CD4-positive, alpha-beta T cell treated with Interleukin-21 for 1 hour (primary cell): ENCODE measurements at places on chromosomes 1 and 21.

DNA sequence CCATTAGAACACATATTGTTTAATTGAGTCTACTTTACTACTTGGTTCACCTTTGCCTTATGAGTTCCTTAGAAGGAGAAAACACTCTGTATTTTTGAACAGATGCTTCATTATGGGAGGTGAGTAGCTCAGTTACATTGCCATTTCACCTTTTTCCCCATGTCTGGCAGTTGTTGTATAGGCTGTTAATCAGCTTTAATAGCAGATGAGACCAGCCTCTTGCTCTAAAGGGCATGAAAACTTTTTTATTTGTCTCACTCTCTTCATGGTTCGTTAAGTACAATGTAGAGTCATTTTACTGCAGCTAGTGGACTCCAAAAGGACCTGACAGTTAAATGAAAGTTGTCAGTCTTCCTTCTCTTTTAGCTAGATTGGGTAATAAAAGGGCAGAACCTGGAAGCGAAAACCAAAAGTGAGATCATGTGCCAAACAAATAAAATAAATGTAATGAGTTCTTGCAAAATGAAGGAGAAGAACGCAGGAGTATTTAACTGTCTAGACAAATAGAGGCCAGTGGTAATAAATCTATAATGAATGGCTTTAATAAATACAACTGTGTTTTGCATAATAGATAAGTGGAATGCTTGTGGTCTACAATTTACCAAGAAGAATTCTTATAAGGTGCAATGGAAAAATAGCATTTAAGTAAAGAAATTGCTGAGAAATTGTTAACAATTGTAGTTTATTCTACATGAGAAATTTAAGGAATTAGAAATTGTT, 180.0 kb upstream of the NEGR1 start:
- no peak for DNase-seq

- DNase-seq: no peak
Measured at GRCh38 chr1:235441159-235441685, 63.0 kb downstream of the B3GALNT2 start.

DNA sequence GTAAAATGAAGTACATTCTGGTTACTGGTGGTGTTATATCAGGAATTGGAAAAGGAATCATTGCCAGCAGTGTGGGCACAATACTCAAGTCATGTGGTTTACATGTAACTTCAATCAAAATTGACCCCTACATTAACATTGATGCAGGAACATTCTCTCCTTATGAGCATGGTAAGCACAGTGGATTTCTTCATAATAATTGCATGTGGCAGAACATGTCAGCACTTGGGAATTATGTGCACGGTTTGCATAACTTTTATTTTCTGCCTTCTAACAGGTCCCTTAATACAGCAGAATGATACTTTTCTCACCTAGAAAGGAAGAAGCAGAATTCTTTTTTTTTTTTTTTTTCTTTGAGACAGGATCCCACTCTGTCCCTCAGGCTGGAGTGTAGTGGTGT, 3.8 kb downstream of the CTPS1 start:
- no peak for DNase-seq

GRCh38 chr1:19648689-19649088, 4.6 kb downstream of the NBL1 start:
- DNase-seq: no peak

DNA sequence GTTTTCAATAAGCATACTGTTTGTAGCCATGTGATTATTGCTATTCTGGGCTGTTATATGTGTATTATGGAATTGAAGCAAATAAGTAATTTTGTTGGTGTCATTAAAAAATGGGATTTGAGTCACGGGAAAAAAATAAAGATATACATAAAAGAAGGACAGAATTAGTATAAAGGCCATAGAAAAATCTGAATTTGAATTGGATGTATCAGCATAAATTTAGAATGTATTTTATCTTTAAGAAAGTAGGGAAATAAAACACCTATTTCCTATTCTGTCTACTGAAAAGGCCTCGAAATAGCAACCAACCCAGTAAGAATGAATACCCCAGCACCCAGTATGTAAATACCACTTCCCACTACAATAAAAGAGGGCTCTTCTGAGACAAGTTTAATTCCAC, 185.9 kb downstream of the SLC45A1 start:
- DNase-seq: no peak

GRCh38 chr1:39955547-39956539, 898 bp downstream of the MFSD2A start:
- DNase-seq: peak; percentile 42

GRCh38 chr1:34759503-34760357, at the start of gene GJB4:
TSS of gene GJB4 (plus strand) at chr1:34759740. CDS start at chr1:34761255, 1,515 bp downstream.
- no peak for DNase-seq

- no peak for DNase-seq
Measured at GRCh38 chr1:17922833-17923232, 167.7 kb downstream of the ACTL8 start.

- no peak for DNase-seq
Measured at GRCh38 chr1:165683848-165684485, 14.4 kb downstream of the ALDH9A1 start.

DNA sequence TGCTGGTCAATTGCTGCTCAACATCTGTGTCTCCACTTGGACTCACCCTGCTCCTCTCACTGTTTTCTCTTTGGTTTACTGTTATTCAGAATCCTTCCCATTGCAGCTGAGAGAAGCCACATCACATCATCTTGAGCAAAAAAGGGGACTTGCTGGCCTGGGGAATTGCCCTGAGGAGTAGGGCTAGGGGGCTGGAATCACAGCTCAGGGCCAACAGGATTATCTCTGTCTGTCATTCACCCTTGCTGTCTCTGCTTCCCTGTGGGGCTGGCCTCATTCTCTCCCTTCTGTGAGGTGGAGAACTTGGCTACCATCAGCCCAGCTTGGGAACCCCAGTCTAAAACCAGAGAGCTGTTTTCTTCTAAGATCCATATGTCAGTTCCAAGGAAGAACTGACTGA, 140.7 kb upstream of the WNT4 start:
- no peak for DNase-seq

DNA sequence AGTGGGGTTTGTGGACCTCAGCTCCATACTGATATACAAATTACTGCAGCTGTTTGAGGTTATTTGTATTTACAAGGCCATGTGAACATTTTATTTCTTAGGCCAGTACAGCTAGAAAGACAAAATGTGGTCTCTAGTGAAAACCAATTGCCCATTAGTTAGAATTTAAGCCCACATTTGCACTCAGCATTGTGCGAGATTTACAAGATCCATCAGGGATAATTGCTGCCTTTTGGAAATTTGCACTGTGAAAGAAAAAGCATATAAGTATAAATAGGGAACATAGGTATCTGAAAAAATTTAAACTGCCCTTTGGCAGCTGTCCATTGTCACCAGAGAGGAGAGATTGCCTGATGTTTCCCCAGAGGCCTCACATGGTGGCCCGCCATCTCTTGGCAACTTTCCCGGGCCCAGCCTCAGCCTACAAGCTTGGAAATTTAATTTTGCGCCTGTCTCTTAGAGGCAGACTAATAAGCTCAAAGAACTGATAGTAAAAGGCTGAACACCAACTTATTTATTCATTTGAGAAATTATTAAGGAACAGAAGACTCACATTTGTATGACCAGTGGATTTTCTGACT, 120.7 kb downstream of the MAP3K21 start:
- DNase-seq: no peak

DNA sequence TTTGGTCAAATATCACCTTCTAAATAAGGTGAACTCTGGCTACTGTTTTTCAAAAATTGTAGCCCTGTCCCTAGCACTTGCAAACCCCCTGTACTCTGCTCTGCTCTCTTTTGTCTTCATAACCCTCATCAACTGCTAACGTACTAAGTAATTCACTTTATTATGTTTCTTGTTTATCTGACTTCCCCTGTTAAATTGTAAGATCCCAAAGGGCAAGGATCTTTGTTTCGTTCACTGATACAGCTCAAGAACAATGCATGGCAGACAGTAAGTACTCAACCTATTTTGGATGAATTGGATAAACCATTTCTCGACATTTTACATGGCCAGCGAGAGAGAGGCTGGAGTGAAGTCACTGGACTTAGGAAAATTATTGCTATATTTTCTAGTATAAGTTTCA, 46.9 kb downstream of the ATP5PF start:
- DNase-seq: no peak

- DNase-seq: no peak
Measured at GRCh38 chr1:156475568-156476500, 24.7 kb downstream of the MEF2D start.

DNA sequence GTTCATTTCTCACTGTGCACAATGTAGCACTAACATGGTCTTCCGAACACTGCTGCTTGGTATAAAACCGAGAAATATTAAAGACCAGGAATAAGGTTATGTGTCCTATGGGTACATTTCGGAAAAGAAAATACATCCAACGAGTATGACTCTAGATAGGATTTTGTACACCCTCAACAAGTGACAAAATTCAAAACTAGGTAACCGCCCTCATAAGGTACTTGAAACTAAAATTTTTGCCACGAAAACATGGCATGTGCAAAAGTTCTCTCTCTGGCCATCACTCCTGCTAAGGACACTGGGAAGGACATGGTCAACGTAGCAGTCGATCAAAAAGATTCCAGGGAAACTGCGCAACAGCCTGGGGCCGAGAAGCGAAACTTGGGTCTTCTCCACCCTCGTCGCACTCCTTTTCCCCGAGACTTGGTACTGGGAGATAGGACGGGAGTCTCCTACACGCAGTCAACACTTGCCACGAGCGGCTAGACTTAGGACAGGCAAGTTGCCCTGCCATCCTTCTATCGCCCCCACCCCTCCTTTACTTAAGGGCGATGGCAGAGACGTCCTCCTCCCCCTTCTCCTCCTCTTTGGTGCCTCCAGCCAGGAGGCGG, 338 bp upstream of the TOR1AIP1 start:
- no peak for DNase-seq

- no peak for DNase-seq
Measured at GRCh38 chr1:48047116-48047515, 49.9 kb upstream of the TRABD2B start.

DNA sequence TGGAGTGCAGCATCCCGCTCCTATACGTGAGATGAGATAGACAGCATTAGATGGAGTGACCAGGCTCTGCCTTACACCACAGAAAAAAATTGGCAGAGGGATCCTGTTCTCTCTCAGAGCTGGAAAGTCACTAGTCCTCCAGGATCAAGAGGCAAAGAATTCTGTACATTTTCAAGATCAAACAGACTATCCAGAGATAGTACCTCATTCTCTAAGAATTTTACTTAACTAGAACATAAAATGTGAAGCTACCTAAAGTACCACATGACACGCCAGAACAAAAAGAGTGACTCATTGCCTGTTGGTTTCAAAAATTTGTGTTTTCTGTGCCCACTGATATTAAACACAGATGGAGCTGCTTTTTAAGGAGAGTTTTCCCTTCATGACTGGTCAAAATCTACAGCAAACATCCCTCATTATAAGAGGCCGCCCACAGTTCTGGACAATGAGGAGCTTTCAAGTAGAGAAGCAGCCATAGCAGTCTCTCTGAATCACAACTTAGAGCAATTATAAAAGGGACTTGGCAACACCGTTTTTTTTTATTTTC, 32.3 kb downstream of the CD160 start:
- no peak for DNase-seq

DNA sequence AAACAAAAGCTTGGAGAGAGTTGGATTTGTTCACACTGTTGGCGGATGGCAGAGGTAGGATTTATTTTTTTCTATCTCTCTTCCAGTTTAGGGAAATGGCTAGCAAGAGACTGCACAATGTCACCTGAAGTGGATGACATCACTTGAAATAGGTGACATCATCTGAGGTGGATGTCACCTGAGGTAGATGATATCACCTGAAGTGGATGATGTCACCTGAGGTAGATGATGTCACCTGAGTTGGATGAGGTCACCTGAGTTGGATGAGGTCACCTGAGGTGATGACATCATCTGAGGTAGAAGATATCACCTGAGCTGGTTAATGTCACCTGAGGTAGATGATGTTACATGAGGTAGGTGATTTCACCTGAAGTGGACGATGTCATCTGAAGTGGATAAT, 413.4 kb downstream of the DSCAM start:
- no peak for DNase-seq

- no peak for DNase-seq
Measured at GRCh38 chr1:77288275-77288674, 6.5 kb downstream of the AK5 start.

DNA sequence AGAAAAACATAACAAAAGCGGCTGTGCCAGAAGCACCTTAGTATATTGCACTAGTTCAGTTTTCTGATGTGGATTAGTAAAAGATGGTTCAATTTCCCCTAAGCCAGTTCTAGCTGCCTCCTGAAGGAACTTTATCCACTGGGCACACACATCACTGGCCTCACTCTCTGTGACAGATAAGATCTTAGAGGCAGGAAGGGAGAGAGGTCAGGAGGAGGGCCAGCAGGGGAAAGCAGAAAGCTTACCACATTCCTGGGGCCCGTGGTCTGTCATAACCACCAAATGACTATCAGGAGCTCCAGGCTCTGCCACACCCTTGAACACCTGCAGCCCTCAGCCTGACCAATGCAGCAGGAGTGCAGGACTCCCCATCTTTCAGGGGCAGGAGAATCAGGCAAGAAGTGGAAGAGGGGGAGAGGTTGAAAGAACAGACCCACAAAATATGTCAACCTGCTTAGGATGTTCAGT, 37.8 kb downstream of the LRRC71 start:
- no peak for DNase-seq

DNA sequence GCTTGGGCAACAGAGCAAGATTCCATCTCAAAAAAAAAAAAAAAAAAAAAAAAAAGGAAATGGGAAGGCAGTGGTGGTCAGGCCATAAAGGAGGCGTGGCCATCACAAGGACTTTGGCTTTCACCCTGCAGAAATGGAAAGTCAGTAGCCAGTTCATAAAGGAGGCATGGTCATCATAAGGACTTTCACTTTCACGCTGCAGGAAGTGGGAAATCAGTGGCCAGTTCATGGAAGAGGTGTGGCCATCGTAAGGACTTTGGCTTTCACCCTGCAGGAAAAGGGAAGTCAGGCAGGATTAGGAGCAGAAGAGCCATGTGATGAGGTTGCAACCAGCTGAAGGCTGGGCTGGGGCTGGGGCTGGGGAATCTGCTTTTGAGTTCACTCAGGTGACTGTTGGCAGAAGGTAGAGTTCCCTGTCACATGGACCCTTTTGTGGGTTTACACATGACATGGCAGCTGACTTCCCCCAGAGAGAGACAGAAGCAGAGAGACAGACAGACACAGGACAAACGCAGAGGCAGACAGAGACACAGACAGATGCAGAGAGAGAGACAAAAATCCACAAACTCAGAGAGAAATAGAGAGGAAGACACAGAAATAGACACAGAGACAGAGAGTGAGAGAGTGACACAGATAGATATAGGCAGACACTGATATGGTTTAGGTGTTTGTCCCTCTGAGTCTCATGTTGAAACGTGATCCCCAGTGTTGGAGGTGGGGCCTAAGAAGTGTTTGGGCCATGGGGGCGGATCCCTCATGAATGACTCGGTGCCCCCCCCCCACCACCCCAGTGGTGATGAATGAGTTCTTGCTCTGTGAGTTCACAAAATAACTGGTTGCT, 263.9 kb upstream of the KAZN start:
- DNase-seq: no peak
